ENCODE measurements at places on chromosomes 7 and 10.
A peak's percentile ranks its signal among the peaks of the same experiment; 100 is the strongest.

DNA sequence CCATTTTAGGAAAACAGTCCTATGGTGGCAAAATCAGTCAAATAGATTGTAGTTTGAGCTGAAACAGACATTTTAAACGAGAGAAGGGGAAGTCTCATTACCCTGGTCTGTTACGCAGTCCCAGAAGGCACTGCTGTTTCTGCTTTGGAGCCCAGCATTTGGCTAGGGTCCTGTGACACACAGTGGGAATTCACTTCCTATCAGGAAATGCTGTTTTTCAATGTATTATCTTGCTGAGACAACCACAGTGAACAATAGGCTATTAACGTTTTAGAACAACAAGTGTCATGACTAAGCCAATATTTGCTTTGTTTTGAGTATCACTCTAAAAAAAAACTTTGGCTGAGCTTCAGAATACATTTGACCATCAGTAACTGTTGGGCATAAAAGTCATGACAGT lies 74.1 kb downstream of the ADD3 start:
- DNase-seq, result no peak

- no peak for DNase-seq
These were observed 274.7 kb upstream of the MTPN start for GRCh38 chr7:136251826-136252225.

GRCh38 chr7:50285269-50285668 lies 19.2 kb upstream of the IKZF1 start:
- no peak for DNase-seq

GRCh38 chr7:140641524-140642195 lies 1.0 kb upstream of the DENND2A start:
- DNase-seq, result peak; percentile 40

- no peak for DNase-seq
These were observed 27.3 kb downstream of the GALNT11 start for GRCh38 chr7:152052771-152053170.

DNA sequence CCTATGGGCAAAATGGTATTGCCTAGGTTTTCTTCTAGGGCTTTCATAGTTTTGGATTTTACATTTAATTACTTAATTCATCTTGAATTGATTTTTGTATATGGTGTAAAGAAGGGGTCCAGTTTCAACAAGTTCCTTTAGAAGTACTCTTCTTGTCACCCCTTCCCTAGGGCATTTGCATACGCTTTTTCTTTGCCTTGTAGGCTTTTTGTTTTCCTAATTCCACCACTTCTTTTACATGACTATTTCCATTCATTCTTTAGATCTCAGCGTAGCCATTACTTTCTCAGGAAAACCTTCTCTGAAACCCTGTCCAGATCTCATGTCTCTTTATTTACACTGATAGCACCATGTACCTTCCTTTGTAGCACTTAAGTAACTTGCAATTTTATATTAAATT lies 648.6 kb downstream of the XPNPEP1 start:
- no peak for DNase-seq

- no peak for DNase-seq
These were observed 9.2 kb downstream of the HERPUD2 start for GRCh38 chr7:35685781-35686180.

DNA sequence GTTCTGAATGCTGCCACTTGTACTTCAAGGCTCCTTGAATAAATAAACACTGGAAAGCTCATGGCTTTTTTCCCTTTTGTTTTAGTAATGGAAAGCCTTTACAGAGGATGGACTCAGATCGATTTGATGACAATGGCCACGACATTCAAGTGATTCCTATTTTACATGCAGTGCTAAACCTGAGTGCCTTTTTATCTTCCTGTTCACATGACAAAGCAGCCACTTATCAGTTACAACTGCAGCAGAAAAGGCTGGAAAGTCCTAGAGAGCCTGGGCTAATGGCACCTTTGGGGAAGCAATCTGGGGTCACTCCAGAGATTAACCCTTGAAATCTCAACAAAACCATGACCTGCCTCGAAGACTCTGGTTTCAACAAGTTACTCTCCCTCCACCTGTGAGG lies 249.0 kb upstream of the AUTS2 start:
- no peak for DNase-seq

DNA sequence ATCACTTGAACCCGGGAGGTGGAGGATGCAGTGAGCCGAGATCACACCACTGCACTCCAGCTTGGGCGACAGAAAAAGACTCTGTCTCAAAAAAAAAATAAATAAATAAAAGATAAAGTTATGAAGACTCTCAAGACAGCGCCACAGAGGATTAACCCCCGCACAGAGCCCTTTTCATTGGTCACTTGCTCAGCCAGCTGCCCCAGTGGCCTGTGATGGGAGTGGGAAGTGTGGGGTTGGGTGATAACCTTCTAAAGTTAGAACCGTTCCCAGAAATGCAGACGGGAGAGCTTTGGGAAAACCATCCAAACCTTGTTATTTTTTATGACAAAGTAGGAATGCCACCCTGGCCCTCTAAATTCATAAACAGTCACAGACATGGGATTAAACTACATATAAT lies 57.4 kb downstream of the PARP12 start:
- no peak for DNase-seq

- no peak for DNase-seq
These were observed 236.3 kb downstream of the SDK1 start for GRCh38 chr7:3537210-3537875.

GRCh38 chr7:19139706-19140327 lies 5.4 kb downstream of the FERD3L start:
- DNase-seq, result no peak

DNA sequence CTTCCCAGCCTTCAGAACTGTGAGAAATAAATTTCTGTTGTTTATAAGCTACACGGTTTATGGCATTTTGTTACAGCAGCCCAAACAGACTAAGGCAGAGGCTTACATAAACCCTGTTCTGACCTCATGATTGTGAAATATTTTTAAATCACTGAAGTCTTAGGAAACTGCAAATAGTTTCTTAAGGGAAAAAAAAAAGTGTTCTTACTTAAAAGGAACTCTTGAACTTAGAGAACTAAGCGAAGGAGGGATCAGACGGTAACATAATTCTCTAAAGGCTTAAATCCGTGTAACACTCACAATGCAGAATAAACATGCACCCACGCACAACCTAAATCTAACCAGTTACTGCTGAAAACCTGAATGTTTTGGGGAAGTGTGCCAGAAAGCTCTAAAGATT lies 749.1 kb upstream of the LRRTM3 start:
- DNase-seq, result no peak

DNA sequence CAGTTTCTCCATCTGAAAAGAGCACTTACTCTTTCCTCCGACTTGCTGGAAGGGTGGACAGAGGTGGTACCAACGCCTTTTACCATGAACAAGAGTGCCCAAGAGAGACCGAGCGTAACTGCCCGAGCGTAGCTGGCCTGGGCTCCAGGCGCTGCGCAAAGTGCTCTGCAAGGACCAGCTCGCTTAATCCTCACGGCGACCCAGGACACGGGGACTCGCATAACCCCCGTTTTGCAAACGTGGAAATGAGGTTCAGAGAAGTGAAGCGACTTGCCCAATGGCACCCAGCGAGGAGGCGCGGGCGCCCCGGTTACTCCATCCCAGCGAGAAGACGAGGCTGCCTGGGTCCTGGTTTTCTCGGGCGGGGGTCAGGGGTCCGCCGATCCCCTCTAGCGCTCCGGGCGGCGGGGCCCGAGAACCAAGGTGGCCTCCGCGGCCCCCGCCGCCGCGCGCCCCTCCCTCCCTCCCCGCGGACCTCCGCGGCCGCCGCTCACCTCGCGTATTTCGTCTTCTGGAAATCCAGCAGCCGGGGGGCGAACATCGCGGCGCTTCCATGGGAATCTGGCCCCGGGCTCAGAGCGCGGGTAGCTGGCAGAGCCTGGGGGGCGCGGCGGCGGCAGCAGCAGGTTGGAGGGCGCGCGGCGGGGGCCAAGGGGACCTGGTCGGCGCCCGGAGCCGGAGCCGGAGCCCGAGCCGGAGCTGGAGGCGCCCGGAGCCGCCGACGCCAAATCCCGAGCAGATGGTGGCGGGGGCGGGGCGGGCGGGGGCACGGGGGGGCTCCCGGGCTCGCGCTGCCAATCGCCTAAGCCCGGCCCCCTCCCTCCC lies at the start of gene MMD2:
TSS of gene MMD2 (minus strand) at position 711 of the 825 bp plus-strand sequence. CDS start at position 541, 170 bp downstream.
- peak; percentile 40 for DNase-seq

GRCh38 chr7:16106300-16106699 lies 315.0 kb downstream of the CRPPA start:
- no peak for DNase-seq

DNA sequence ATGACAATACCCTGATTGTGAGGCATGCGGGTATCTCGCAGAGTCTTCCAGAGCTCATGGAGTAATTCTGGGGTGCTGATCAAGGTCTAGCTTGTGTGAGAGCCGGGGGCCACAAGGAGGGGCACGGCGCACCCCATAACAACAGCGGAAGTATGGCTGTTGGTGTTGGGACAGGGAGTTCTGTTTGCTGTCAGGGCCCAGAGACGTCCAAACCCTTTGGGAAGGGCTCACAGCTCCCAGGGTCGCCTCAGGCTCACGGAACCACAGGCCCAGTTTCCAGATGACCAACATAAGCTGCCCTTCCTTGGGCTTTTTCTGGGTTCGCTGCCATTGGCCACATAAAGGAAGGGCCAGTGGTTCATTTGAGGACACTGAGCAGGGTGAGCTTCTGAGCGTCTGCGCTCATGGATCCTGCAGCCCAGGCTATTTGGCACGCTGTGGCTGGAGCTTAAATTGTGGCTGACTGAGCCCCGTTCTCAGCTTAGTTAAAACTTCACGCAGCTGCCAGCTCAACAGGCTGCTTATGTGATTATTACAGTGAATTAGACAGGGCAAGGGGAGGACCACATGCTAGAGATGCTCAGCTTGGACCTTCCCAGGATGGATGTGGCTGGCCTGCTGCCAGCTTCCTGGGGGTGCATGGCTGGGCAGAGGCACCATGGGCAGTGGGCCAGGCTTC lies 92.3 kb downstream of the DNAJB6 start:
- no peak for DNase-seq

DNA sequence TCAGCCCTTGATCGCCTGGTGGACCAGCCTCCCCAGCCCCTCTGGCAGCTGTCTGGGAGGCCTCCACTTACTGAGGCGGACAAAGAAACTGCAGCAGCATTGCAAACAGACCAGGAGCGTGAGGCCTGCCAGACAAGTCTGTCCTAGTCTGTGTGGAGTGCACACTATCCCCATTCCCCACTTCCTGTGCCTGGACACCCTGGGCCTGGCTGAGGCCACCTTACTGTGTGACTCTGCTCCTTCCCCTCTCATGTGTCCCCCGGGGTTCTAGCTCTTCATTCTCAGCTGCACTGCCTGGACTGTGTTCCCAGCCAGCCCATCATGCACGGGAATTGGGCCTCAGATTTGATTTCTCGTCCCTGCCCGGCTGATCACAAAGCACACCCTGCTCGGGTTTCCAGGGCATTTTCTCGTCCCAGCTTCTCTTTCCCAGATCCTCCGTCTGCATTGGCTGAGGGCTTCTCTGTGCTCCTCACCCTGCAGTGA lies 16.7 kb upstream of the C10orf90 start:
- no peak for DNase-seq

GRCh38 chr10:66811211-66811610 lies 114.6 kb upstream of the LRRTM3 start:
- no peak for DNase-seq

DNA sequence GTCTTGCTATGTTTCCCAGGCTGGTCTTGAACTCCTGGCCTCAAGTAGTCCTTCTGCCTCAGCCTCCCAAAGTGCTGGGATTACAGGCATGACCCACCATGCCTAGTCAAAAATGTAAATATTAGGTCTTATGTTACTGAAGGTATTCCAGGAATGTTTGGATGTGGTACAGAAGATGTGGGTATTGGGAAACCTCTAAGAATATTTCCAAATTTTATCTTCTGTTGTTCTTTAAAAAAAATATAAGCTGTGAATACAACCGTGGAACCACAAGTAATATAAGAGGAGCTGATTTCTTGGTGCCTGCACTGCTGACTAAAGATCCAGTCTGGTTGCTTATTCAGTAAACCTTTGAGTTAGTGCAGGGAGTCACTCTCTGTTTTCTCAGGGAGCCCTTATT lies 178.3 kb downstream of the AUTS2 start:
- no peak for DNase-seq

DNA sequence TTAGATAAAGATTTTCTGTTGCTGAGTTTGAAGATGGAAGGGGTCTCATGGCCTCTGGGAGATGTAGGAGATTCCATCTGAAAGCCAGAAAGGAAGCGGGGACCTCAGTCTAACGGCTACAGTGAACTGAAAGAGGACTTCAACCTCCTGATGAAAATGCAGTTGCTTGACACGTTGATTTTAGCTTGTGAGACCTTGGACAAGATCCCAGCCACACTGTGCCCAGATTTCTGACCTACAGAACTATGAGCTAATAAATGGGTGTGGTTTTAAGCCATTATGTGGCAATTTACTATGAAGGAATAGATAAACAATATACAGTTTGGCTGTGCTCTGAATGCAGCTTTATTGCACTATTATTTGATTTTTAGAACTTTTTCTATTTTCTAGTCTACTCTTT lies 342.3 kb upstream of the SEMA3D start:
- DNase-seq, result no peak

- no peak for DNase-seq
These were observed 1050.6 kb downstream of the NRG3 start for GRCh38 chr10:82925547-82925946.

GRCh38 chr10:32931593-32931992 lies 26.4 kb downstream of the ITGB1 start:
- no peak for DNase-seq

DNA sequence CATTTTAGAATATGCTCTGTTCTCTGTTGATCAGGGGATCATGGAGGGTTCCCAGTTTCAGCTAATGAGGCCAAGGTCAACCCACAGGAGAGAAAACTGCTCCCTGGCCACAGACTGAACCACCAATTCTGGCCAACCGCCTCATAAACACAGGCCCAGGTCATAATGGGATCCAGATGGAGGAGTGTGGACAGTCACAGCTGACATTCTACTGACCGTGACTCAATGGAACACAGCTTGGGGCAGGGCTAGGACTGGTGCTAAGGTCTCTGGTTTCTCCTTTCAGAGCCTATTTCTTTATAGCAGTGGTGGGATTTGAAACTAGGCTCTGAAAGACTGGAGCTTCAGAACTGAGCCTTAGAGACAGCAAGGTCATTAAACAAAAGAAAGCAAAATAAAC lies 68.3 kb downstream of the HIPK2 start:
- no peak for DNase-seq

DNA sequence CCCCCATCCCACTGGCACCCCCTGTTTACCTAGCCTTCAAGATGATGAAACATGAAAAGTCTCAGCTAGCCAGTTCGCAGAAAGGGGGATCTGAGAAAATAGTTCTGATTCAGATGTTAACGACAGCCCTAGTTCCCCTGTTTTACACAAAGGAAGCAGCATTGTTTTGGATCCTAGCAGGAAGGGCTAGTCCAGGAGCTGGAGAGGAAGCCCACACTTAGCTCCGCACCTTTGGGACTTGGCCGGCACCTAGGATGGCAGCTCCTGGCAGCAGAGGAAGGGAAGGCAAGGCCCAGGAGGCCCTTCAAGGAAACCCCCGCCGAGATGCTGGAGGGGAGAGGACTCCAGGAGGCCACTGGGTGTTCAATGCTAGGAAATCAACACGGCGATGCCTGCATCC lies 29.0 kb upstream of the MGMT start:
- DNase-seq, result no peak

GRCh38 chr7:81721437-81721836 lies 48.4 kb downstream of the HGF start:
- DNase-seq, result no peak

GRCh38 chr10:77637532-77638320 lies at the start of gene KCNMA1:
Gene KCNMA1, minus strand, starts transcription at chr10:77637808.
- no peak for DNase-seq
